ENCODE measurements at places on chromosomes 13 and 19.

DNA sequence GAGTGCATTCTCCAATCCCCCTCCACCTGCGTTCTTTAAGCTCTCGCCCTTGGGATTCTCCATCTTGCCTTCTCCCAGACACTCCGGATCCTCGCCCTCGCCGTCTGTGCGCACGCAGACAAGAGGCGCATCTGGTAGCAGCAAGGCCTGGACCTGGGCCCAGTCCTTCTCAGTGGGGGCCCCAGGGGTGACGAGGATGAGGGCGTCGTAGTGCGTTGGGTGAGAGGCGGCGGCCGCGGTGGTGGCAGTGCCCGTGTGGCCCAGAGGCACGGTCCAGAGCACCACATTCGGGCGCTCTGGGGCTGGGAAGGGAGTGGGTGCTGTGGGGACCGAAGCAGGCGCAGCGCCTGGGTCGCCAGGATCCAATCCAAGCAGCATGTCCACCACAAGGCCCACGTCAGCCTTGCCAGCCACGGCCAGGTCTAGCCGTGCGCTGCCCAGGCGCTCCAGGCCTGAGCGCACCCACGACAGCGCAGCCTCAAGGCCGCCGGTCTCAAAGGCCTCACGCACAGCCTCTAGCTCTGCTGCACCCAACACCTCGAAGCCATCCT, 3.1 kb downstream of the IRGQ start:
- no peak for DNase-seq

DNA sequence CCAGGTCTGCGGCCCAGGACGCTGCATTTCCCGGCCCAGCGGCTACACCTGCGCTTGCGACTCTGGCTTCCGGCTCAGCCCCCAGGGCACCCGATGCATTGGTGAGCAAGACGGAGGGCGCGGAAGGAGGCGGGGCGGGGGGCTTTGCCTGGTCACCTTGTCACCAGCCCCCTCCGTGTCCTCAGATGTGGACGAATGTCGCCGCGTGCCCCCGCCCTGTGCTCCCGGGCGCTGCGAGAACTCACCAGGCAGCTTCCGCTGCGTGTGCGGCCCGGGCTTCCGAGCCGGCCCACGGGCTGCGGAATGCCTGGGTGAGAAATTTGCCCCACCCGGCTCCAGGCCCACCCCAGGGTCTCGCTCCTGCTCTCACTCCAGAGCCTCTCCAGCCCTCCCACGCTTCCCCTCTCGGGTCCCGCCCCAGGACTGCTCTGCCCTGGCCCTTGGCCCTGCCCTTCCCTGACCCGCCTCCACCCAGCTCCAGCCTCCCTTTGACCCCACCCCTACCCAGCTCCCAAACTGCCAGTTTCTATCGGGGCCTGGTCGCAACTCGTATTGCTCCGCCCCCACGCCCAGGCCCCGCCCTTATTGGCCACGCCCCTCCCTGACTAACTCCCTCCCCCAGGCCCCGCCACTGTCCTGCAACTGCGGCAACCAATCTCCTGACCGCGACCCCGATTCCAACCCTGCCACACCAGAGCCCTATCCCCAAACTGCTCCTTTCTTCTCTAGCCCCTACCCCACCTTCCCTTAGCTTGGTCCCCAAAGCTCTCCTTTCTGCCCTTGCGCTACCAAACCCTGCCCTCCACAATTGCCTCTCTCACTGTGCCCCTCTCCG, 8.6 kb downstream of the LTBP4 start:
- DNase-seq = no peak

DNA sequence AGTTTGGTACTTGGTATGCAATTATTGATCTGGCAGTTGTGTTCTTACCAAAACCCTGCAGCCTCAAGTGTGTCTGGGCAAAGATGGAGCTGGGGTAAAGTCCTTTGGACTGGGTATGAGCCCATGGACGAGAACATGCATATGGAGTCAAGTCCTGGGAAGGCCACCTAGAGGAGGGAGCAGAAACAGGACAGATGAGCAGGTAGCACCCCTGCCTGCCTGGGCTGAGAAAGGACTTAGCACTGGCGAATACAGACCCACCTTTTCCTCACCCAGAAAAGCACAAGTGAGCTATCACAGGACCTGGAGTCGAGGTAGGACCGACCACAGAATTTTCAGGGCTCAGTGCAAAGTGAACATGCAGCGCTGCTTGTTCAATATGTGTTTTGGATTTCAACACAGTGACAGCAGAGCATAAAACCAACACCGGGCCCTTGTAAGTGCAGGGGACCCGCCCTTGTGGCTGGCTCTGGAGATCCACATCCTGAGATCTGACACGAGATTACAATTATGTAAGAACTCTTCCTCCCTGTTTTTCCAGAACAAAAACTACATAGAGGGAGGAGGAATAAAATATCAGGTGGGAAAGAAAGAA, 25.9 kb downstream of the IGFL2 start:
- DNase-seq = no peak

- no peak for DNase-seq
Measured at GRCh38 chr13:27556109-27556508, 64.2 kb downstream of the LNX2 start.

- DNase-seq = no peak
Measured at GRCh38 chr13:56271686-56272085, 869.0 kb upstream of the PRR20A start.

- DNase-seq = no peak
Measured at GRCh38 chr13:44013758-44014291, 134.1 kb downstream of the LACC1 start.

- DNase-seq = no peak
Measured at GRCh38 chr19:6733338-6734095, 3.9 kb downstream of the GPR108 start.

DNA sequence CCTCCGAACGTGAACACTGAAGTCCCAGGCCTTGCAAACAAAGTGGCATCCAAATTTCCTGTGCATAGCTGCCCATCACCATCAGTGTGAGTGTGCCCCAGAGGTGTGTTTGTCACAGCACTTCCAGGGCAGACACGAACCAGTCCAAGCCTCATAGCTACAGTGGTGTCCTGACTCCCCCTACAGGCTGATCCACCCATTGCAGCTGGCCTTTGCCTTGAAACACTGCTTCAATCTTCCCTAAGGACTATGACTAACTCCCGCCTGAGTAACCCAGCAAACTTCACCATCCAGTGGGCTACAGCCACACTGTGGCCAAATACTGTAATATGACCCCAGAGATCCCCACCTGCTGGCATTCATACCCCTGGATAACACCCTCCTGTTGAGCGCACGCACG, 3.9 kb downstream of the ZNF266 start:
- DNase-seq = no peak

GRCh38 chr13:62209529-62209928, 793.9 kb upstream of the PCDH20 start:
- no peak for DNase-seq

DNA sequence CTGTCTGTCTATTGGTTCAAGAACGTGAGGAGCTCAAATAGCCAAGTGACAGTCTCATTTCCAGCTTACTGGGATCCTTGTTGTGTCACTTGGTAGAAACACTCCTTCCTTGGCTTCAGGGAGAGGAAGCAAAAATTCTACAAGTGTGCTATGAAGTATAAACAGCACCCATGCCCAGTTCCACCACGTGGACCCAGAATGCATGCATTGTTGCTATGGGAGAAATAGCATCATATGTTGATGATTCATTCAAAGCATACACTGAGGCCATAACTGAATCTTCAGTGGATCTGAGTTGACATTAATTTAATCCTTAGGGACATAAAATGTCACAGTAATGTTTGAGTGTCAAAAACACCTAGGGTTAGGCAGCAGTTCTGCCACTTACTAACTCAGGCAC, 199.0 kb upstream of the RXFP2 start:
- DNase-seq = no peak

- DNase-seq = no peak
Measured at GRCh38 chr13:39452417-39452816, 150.6 kb downstream of the LHFPL6 start.

- no peak for DNase-seq
Measured at GRCh38 chr13:95356916-95357315, 55.7 kb upstream of the ABCC4 start.

DNA sequence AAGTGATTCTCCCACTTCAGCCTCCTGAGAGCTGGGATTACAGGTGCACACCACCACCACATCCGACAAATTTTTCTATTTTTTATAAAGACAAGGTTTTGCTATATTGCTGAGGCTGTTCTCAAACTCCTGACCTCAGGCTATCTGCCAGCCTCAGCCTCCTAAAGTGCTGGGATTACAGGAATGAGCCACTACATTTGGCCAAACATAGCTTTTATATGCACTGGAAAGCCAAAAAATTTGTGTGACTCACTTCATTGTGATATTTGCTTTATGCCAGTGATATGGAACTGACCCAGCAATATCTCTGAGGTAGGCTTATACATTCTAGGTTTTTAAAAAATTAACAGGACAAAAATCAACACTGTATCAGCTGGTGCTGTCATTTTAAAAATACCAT, 26.8 kb upstream of the ACOD1 start:
- no peak for DNase-seq

GRCh38 chr19:55098716-55099556, 18.5 kb downstream of the PPP1R12C start:
- no peak for DNase-seq

DNA sequence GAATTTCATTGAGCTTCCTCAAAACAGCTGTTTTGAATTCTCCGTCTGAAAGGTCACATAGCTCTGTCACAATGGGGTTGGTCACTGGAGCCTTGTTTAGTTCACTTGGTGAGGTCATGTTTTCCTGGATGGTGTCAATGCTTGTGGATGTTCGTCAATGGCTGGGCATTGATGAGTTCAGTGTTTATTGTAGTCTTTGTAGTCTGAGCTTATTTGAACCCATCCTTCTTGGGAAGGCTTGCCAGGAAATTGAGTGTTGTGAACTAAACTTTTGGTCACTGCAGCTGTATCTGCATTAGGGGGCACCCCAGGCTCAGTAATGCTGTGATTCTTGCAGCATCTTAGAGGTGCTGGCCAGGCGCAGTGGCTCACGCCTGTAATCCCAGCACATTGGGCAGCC, 22.0 kb downstream of the BLOC1S3 start:
- no peak for DNase-seq

Measured in left renal cortex interstitium (tissue), 4 donors.